ENCODE measurements at places on chromosomes 3 and 15.

GRCh38 chr3:12750223-12750622, 8.8 kb downstream of the TMEM40 start:
- DNase-seq, result peak; percentile 83

- no peak for DNase-seq
Measured at GRCh38 chr15:57566834-57567233, 24.9 kb upstream of the MYZAP start.

GRCh38 chr3:187101184-187102072, 37.9 kb downstream of the RPL39L start:
- DNase-seq, result peak; percentile 73

DNA sequence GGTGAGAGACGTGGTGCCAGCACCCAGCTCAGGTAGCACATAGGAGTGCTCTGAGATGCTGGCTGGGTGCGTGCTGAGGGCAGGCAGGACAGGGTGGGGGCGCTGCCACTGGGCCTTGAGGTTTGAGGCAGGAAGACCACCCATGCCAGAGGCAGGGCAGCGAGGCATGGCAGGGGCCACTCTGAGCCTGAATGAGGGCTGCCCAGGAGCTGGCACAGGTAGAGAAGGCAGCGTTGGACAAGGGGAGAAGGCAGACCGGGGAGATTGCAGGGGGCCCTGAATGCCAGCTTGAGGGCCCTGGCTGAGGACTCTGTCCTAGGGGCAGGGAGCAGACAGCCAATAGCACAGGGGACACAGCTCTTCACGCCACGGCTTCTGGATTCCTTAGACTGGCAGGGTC, 50.2 kb downstream of the ADAMTS7 start:
- no peak for DNase-seq

DNA sequence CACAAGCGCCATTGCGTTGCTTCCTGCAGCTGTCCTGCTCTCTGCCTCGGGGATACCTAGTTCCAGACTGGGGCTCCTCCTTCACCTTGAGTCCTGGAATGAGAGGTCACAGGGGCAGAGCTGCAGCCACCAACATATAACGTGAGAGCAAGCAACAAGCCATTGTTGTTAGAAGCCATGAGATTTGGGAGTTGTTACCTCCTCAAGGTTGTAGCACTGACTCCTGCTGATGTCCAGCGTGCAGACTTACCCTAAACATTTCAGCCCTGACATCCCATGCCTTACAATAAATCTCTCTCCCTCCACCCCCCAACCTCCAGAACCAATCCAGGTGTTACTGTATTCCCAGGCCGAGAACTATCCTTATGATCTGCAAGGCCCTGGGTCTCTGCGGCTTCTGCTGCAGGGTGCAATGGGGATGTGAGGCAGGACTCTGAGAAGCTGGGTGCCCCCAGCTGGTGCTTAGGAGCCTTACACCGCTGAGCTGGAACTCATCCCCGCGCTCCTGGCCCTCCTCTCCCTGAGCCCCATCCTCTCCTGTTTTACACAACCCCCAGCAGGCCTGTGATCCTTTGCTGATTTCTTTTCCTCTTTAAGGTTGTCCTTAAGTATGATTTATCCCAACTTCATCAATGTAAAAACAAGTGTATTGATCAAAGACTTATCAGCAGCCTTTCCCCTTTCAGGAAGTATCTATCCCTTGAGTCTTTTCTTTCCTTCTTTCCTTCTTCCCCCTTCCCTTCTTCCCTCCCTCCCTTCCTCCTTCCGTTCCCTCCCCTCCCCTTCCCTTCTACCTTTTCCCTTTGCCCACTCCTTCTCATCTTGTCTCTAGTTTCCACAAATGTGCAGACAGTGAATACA, 84.2 kb upstream of the ABHD2 start:
- peak; percentile 44 for DNase-seq

DNA sequence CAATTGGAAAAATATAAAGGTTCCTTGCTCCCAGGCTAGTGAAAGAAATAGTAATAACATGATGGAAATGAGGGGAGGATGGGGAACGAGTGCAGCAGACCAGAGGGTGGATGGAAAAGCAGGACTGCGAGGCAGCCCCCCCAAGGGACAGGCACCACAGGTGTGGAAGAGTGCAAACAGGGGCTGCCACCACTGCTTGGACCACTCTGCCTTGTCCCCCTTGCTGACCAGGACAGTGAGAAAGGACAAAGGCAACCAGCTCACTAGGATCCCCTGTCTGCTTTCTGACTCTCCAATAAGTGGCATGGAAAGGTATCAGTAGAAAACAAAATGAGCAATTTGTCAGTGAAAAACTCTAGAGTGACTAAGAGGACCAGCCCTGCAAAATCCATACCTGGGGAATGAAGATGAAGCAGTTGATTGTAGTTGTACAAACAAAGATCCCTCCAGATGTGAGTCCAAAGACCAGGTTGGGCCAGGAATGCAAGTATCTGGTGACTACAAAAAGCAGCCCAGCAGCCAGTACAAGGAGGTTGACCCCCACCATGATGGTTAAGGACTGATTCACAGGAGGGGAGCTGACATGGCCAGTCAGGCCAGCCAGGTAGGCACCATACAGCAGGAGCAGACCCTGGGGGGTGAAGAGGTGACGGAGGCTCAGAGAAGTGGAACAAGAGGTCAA, 86.6 kb upstream of the GSK3B start:
- DNase-seq, result no peak

- DNase-seq, result no peak
Measured at GRCh38 chr3:121735047-121735696, 14.4 kb downstream of the GOLGB1 start.

DNA sequence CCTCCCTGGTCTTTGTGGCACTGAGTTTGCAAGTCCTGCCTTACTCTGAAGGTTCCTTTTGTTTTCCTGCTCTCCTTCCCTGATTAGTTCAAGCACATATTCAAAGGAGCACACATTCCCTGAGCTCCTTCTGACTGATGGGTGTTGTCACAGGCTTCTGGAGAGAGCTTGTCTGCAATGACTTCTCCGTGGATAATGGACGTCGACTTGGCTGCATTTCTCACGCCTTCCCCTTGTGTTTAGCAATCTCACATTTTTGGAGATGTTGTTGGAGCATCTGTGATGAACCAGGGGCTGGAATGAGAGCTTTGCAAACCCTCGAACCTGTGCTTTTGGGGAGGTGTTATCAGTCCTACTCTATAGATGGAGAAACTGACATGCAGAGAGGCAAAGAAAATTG, 375.4 kb upstream of the PROK2 start:
- no peak for DNase-seq

DNA sequence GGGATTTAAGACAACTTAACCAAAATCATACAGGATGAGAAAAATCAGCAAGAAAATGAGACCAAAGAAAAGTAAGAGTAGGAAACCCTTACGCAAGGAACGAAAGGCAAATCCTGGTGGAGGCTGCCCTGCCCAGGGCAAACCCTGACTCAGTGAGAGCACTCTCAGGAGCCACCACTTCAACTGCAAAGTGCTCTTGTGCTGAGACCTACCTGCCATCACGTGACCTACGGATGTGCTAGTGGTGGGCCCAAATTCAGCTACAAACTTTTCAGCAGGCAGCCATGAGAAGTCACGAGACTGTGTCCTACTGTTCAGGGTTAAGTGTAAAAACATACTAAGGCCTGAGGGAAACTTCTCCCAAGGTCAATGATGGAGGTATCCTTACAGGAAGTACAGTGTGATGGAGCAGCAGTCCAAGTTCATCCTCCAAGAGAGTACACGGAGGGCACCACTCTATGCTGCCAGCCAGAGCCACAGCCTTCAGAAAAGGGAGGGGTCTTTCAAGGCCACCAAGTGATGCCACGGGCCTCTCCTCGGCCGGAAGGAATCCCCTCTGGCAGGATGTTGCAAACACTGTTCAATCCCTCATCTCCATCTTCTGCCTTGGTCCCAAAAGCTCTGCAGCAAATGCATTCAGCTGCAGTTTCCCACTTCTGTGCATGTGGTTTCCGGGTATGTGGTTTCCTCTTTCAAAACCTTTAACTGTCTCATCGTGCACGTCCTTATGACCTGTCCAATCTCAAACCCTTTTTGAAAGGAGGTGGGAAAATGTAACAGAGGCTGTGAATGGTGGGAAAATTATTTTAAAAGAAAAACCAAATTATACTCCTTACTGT, 9.5 kb downstream of the CHSY1 start:
- DNase-seq, result peak; percentile 76

GRCh38 chr3:28376424-28376823, 27.8 kb upstream of the AZI2 start:
- DNase-seq, result peak; percentile 97

DNA sequence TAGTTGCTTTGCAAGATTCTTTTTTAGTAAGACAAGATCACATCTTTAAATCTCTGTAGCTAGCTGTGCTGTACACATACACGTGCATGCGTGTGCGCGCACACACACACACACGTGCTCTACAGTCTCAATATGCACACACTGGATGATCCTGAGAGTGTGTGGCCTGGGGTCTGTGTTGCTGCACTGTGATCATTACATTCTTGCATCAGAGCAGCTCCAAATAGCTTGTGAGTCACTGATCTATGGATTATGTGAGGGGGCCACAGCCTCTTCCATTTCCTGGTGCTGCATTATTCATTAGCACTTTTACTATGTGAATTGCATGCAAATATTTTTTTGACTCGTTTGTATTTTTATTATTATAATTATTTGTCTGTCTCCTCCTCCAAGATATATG, 34.6 kb downstream of the MCTP2 start:
- DNase-seq, result peak; percentile 10

DNA sequence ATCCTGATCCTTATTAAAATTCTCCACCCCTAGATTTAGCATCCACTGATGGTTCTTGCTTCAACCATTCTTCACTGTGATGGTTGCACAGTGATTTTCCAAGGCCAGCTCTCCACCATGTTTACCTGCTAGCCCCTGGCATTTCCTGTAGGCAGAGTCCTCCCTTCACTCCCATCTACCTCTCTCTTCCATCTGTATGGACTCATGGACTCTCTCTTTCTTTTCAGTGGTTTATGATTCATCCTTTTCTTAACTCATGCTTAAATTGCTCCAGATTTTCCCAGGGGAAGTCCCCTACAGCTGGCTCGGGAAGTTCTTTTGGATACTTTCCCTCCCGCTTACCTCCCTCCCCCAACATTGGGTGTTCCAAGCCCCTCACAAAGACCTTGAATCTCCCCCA, 18.7 kb downstream of the TGM4 start:
- DNase-seq, result peak; percentile 89

GRCh38 chr3:44186712-44187111, 55.0 kb upstream of the TOPAZ1 start:
- no peak for DNase-seq

DNA sequence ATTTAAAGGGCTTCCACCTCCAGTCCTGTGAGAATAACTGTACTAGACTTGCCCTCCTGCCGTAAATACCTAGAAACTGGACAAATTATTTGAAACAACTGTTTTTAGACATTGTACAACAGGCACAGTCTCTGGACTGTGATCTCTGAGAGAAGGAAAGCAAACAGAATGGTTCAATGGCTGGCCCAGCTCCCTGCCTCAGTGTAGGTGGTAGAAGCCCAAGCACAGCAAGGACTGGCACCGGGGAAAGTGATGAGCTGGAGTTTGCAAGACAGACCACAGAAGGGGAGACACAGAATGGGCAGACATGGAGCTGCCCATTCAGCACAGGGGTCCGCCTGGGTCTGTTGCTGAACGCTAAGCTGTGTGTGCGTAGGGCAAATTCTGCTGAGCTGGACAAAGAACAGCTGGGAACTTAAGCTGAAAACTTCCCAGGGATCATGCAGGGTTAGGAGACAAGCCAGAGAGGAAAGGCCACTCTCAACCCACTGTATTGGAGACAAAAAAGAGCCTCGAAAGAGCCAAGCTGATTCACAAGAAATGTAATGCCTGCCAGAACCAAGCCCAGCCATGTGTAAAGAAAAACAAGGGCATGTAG, 52.6 kb upstream of the SEC61A1 start:
- no peak for DNase-seq

DNA sequence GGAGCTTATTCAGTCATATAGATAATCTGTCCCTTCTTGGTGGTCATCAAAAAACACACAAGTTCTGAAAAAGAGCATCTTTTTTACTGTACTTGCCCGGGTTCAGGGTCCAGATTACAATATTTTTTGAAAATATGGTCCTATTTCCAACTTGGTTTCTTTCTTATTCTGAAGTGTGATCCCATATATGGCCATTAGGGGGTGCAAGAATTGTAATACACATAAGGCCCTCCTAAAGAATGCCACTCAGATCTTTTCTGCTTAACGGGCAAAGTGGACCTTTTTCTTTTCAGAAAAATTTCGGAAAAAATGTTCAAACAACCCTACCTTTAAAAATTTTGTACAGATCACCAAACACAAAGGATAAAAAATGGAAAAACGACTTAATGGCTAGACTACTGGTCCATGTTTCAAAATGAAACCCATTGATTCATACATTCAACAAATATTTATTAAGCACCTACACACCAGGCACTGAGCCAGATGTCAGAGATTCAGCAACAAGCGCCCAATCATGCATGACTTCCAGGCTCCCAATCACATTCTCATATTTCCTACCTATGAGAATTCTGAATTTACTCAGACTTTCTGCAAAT, 102.0 kb upstream of the MYRIP start:
- DNase-seq, result peak; percentile 57

DNA sequence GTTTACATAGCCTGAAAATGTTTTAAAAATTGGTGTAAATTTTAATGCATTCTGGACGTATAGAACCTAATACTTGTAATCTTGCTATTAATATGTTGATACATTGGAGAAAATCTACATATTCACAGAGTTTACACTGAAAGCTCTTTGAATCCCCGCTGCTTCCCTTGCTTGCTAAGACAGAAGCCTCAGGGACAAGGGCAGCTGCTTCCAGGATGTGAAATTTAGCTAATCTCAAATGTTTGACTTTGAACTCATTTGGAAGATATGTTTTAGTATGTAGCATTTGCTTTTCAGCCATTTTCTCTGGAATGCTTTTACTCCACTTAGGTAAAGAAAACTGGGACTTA, 172.0 kb downstream of the RBMS3 start:
- DNase-seq, result no peak

DNA sequence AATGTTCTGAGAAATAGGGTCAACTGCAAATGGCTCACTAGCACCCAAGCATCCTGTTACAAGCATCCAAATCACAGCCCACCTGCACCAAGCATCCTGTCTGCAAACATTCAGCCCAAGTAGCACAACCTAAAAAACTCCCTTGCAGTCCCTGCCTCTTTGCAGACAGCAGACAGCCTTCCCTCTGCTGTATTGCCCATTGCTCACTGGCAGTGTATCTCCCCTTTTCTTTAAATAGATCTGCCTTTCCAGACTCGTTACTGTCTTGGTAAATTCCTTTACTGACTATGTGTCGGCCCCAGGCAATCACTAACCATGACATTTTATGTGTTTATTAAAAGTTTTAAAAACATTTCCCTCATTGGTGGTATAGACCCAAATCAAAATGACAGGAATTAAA, 155.4 kb downstream of the ADAMTSL3 start:
- no peak for DNase-seq

- DNase-seq, result no peak
Measured at GRCh38 chr3:9678493-9678892, 25.1 kb upstream of the CPNE9 start.

DNA sequence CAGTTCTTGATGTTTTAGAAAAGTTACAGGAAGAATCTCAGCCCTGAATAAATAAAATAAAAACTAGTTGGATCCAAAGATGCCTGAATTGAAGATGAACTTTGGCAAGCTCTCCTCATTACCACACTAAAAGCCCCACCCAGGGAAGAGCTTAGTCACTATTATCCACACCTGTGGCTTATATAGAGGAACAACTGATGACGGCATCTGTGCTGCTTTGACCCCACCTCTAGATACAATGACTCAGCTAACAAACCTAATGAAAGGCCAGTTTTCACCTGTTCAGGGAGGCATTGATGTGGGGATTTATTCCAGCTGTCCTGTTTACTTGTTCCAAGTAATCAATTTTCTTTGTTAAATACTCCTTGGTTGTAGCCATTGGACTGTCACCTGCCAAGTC, 604.7 kb upstream of the EPHA6 start:
- no peak for DNase-seq
